ENCODE measurements at places on chromosomes 5 and 9. TPM values are rescaled to one million over a fixed set of nuclear protein-coding genes. Genes with fewer than 3 reads are reported as not detected.
A peak's percentile ranks its signal among the peaks of the same experiment; 100 is the strongest.

SPATA6L gene
- total RNA-seq = 2.5 TPM

ANXA6 gene
- total RNA-seq = 152 TPM

SHB gene
- 20.8 TPM for total RNA-seq

DNA sequence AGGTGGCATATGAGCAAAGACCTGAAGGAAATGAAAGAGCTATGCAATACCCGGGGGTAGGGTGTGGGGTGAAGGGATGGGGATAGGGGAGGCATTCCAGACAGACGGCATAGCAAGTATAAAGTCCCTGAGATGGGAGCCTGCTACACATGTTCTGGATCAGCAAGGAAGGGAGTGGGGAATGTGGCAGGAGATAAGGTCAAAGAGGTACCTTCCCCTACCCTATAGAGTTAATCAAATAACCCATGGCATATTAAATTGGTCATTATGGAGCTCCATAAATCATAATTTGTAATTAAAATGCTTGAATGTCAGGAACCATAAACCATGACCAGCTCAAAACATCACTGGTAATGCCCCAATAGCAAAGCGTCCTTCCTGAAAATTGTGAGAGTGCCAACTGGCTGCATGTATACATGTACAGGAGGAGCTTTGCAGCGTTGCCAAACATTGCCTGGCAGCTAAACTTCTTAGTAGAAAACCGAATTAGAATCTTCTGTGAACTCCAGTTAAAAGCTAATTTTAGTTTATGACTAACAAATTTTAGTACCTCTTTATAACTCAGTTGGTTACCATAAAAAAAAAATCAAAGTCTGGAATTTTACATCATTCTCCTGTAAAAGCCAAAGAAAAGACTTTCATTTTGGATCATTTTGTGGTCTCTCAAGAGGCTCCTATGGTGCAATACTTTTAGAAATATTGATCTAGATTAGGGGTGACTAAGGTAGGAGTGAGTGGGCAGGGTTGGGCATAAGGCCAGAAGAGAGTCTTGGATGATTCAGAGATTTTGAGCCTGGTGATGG, 4.7 kb downstream of the DNAI1 start:
- no peak for DNase-seq

GRCh38 chr9:15278091-15278687, 28.8 kb downstream of the TTC39B start:
- DNase-seq = no peak

DNA sequence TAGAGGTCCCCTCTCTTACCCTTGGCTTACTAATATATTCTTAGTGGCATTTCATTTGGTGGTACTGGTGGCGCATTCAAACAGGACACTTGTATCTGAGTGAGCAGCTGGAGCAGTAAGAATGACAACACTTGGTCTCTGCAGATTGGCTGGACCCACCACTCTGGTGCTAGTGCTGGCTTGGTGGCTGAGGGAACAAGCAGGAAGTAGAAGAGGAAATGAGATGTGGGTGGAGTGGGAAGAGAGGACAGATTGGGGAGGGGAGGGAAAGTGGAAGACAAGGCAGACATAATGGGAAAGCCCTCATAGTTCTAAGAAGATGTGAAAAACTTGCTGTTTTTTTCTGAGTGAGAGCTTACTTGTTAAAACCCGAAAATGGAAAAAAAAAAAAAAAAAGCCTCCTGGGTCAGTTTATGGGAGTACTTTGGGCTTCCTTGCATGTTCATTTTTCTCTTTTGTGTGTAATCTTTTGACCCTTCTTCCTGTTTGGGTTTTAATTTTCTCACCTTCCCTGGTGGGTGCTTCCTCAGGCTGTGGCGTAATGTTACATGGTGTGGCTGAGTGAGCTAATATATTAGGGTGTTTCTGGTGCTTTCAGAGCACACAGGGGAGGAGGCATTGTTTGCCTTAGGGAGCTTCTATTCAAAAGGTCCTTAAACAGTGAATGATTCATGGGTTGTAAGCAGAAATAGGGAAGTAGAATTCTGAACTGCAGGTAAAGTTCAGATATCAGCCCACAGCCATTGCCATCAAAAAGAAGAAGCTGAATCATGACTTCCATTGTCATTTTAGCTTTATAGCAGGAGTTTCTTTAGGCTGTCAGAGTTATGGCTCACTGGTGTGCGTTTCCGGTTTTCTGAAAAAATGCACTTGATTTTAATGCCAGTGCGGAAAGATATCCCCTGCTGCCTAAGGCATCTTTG, 52.3 kb downstream of the TLE4 start:
- DNase-seq = peak; percentile 31

- DNase-seq = no peak
Measured at GRCh38 chr9:136455043-136456002, 15.7 kb upstream of the INPP5E start.

GRCh38 chr5:58904737-58905136, 321.9 kb downstream of the RAB3C start:
- DNase-seq = no peak

- DNase-seq = no peak
Measured at GRCh38 chr5:110815916-110816605, 77.3 kb downstream of the SLC25A46 start.

DNA sequence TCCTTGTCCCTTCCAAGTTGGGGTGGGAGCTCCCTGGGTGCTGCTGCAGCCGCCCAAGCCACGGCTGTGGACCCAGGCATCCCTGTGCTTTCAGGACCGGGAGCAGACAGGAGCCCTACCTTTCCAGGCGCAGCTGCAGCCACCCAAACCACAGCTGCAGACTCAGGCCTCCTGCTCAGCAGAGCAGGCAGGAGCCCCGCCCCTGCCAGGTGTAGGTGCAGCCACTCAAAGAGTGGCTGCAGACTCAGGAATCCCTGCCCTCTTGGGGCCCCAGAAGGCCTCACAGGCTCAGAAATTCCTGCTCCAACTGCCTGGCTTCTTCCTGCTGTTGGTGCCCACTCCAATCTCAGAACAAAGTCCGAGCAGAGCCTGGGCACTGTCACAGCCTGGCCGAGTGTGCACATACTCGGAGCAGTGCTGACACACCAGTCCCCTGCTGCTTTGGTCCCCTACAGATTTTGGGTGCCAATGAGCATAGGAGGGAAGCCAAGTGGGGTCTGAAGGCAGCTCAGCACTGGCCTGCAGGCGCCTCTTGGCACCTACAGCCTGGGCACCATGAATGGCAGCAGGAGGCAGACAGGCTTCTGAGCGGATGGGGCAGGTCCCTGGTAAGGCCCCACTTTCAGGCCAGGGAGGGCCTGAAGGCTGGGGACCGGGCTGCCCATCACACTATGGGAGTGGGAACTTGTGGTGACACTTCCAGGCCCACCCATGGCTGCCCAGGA, 6.0 kb upstream of the TESK1 start:
- peak; percentile 65 for DNase-seq

- peak; percentile 69 for DNase-seq
Measured at GRCh38 chr5:60287174-60287771, 393.7 kb upstream of the PDE4D start.

GRCh38 chr5:64872044-64872443, 103.3 kb downstream of the CWC27 start:
- no peak for DNase-seq

DNA sequence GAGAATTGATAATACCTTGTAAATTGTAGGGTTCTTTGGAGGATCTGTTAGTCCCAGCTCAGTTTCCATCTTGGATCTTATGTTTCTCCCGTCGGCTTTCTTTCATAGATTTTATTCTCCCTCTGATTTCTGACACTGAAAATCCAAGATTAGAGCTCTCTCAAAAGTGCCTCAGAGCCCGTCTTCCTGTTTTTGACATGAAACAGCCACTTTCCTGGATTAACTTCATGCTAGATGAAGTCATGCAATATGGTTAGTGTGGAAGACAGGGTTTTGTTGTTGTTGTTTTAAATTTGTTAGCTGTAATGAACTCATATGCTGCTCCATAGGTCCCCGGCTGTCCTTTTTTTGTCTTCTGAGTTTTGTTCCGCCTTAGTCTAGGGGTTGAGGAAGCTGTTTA, 51.6 kb upstream of the ZFR start:
- DNase-seq = no peak

GRCh38 chr5:8391911-8392310, 523.0 kb downstream of the MTRR start:
- DNase-seq = no peak

DNA sequence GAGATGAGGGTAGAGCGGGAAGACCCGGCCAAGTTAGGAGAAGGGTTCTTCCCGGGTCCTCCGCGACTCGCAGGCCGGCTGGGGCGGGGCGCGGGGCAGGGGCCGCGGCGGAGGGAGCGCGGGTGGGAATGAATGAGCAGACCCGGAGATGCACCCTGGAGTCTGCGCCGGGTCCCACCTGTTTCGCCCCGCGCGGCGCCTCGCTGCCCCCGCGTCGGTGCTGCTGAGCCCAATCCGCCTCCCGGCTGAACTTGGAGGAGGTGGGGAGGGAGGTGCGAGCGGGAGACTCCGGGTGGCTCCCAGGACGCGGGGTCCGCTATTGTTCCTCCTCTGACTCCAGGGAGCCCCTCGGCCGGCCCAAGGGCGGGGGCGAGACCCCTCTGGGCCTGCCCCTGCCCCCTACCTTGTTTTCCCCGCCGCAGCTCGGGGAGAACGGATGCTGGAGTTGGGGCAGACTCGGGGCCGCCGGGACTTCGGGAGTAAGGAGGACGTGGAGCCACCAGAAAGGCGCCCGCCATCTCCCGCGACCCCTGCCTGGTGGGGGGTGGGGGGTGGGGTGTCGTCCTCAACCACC, 659 bp downstream of the RAI14 start:
- DNase-seq = peak; percentile 50

- no peak for DNase-seq
Measured at GRCh38 chr9:125486576-125486975, 220.4 kb downstream of the MAPKAP1 start.

DNA sequence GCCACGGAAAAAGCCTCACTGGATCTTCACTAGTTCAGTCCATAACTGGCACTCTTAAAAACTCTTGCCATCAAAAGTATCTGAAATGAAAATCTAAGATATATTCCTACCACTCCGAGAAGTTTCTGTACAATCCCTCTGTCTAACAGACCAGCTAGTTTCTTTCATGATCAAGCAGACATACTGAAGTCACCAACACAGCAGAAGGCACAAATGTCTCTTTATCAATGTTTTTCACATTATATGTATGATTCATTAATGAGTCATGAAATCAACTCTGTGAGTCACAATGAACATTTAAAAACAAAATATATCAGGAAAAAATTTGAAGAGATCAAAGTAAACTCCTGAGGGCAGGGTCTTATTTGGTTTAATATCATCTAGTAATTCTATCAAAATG, 50.8 kb downstream of the F2R start:
- no peak for DNase-seq

- DNase-seq = no peak
Measured at GRCh38 chr5:134534726-134535110, 9.2 kb downstream of the JADE2 start.

Measured in hepatocyte (in vitro differentiated cells).